CD4-positive, alpha-beta T cell treated with Interferon alpha-2 for 1 hour (primary cell): ENCODE measurements at places on chromosomes 6 and 20.

GRCh38 chr6:117264692-117265409 is 507 bp upstream of the VGLL2 start:
- DNase-seq: no peak

- no peak for DNase-seq
Measured at GRCh38 chr6:166692723-166693302, 65.8 kb upstream of the RPS6KA2 start.

- no peak for DNase-seq
Measured at GRCh38 chr20:6075428-6076219, 21.8 kb upstream of the LRRN4 start.

GRCh38 chr6:51842804-51843378 is 244.5 kb downstream of the PKHD1 start:
- no peak for DNase-seq

DNA sequence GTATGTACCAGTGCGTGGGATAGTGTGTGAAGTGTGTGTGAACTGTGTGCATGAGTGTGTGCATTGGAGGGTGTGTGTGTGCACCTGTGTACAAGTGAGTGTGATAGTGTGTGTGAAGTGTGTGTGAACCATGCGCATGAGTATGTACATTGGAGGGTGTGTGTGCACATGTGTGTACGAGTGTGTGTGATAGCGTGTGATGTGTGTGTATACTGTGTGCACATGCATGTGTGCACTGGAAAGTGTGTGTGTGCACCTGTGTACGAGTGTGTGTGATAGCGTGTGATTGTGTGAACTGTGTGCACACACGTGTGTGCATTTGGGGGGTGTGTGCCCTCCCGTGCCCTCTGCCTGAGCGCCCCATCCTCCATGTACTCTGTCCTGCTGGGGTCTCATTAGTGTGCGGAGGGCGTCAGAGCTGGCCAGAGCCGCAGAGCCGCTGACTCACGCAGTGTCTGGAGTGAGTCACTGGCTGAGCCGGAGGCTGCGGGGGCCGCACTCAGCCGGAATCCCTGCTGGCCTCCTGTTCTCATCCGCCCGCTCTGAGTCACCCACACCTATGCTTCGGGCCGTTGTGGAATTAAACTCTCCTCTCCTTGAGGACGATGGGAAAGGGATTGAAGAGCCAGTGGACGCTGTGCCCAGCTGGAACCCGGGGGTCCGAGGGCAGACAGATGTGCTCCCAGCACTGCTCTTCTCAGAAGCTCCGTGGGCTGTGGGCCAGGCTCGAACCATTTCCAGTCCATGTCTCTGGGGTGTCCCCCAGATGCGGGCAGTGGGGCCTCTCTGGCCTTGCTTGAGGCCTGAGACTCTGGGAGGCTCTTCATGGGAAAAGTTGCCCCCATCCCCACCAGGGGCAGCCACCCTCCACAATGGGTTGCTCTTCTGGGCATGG is 27.3 kb upstream of the STX16 start:
- no peak for DNase-seq

DNA sequence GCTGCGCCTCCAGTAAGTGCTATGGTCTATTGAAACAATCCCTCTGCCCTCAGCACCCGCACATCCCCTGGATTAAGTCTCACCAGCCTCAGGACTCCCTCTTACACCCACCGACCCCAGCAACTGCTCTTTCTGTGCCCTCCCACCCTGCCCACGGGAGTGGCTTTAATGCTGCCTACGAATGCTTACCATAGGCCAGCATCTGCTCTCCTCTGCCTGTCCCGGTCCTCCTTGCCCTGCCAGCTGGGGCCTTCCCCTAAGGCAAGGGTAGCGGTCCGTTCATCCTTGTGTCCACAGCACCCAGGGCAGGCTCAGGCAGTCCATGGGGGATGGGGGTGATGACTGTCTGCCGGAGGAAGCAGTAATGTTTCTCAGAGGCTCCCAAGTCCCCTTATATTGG is 4.1 kb downstream of the EBF4 start:
- DNase-seq: no peak

DNA sequence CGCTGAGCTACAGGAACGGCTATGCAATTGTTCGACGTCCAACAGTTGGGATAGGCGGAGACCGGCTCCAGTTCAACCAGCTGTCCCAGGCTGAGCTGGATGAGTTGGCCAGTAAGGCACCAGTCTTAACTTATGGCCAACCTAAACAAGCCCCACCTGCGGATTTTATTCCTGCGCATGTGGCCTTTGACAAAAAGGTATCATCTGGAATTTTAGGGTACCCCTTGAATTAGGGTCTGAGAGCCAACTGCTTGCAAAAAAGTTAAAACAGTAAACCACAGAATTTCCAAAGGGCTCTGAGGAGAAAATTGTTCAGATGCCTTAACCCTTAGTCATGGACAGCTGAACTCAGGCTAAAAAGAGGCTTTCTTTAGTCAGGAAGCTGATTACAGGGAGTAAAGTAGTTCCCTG is 3.8 kb downstream of the EFHC1 start:
- no peak for DNase-seq

DNA sequence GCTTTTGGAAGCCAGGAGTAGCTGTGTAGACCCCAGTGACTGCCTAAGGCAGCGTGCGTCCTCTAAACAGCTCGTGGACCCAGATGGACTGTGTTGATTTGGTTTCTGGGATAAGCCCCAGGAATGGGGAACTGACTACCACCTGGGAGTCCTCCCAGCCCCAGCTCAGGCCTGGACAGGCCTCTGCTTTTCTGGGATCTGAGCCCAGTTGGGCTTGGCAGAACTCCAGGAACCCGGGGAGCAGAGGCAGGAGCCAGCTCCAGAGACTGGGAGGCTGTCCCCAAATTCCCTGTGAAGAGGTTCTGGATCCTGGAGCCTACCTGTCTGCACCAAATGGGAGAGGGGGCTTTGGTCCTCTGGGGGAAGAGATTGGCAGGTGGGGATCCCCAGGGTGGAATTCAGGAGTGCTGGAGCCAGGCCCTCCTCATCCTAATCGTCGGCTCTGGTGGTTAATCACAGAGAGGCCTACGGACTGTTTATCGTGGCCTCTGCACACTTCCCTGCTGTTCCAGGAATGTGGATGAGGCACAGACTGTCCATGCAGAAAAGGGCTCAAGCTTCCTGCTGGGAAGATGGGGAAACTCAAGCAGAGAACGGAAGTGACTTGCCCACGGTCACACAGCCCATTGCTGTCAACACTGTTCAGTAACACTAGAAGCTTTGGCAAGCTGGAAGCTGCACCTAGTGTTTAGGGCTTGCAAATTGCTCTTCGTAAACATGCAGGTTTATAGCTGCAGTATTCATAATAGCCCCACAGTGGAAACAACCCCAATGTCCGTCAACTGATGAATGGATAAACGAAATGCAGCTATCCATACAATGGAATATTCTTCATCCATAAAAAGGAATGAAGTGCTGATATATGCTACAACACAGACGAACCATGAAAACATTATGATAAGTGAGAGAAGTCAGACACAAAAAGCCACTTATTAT is 100.6 kb downstream of the KCNB1 start:
- DNase-seq: no peak

- no peak for DNase-seq
Measured at GRCh38 chr6:131412960-131413830, 159.8 kb upstream of the ARG1 start.

GRCh38 chr6:92538275-92538674 is 881.1 kb downstream of the EPHA7 start:
- no peak for DNase-seq

GRCh38 chr6:154123155-154123956 is 84.3 kb downstream of the OPRM1 start:
- DNase-seq: no peak

GRCh38 chr6:24430086-24430485 is 27.4 kb downstream of the MRS2 start:
- no peak for DNase-seq

DNA sequence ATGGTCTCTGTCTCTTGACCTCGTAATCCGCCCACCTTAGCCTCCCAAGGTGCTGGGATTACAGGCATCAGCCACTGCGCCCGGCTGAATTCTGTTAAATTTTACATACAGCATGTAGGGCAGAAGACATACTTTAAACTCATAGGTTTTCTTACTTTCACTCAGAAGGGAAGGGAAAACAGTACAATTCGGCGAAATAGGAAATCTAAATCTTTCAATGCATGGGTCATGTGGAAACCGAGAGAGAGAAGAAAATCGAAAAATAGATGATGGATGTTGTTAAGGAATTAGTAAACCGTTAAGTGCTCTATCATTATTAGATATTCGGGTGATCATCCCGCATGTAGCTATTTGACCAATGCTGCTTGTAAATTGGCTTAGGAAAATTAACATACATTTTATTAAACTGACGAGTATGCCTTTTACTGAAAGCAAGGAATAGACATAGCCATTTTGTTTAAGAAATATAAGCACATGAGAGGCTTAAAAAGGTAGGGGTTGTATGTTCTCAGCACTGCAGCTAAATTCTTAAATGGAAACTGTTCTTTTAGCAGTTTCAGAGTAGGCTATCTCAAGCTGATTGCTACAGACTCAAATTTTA is 164.7 kb upstream of the AGPAT4 start:
- DNase-seq: no peak

GRCh38 chr6:148830614-148831013 is 83.8 kb downstream of the UST start:
- no peak for DNase-seq

- DNase-seq: no peak
Measured at GRCh38 chr6:126076992-126077664, 90.8 kb downstream of the TRMT11 start.

- no peak for DNase-seq
Measured at GRCh38 chr6:89045576-89045975, 35.0 kb upstream of the PNRC1 start.

DNA sequence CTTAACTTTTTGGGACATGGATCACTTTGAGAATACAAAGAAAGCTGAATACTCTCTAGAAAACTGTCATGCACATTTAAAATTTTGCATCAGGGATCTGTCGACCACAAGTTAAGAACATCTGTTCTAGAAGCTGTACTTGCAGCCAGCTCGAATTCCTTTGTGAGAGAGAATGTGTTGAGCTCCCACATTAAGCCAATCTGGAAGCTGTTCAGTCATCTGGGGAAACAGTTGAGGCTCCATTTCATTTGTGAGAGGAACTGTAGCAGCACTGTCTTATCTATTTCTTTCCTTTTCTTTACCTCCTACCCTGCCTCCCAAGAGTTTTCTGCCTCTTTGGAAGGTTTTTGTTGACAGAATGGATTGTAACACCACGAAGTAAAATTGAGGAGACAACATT is 50.8 kb downstream of the KAT14 start:
- DNase-seq: no peak

GRCh38 chr6:110265273-110265672 is 85.0 kb downstream of the CDC40 start:
- no peak for DNase-seq

GRCh38 chr20:5627463-5628050 is 122.6 kb upstream of the SHLD1 start:
- no peak for DNase-seq
